ENCODE measurements at places on chromosomes 11 and 22.
A peak's percentile ranks its signal among the peaks of the same experiment; 100 is the strongest.

DNA sequence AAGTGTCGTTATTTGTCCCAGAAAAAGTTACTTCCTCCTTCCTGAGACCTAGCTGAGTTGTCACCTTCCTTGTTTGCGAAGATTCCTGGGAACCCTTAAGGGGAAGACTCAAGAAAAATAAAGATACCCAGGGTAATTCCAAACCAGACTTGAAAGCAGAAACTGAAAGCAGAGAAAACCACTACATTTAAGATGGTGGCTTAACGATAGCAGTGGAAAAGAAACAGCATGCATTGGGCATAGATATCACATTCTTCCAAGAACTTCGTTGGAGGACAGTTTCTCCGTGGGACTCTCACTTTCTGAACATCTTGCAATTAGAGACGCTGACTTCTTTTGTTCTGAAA, 89.1 kb downstream of the FAM76B start:
- DNase-seq: no peak

DNA sequence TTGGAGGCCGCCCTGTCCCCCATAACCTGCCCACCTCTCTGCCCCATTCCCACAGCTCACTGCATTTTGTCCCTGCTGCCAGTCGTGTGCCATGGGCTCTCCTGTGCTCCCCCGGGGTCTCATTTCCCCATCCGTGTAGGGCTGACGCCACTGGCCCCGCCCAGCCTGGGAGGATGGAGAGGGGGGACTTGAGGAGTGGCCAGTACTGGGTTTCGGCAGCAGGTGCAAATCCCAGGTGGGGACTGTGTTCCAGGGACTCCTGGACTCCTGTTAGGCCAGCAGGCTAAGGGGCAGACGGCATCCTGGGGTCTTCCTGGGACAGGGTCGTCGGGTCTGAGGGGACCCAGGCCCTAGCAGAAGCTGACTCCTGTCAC, 1.2 kb upstream of the MYO7A start:
- no peak for DNase-seq

DNA sequence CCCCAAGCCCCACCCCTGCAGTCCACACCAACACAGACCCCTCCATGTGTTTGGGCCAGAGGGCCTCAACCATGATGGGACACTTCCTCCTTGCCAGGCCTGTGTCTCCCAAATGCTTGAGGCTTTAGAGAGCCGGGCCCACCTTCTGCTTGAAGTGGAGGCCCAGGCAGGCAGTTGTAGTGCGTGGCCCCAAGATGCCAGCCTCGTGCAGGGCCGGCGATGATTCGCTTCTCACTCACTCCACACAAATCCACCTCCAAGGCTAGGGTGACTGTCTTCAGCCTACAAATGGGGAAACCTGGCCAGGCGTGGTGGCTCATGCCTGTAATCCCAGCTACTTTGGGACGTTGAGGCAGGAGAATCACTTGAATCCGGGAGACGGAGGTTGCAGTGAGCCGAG, 5.7 kb downstream of the PRR5 start:
- no peak for DNase-seq

GRCh38 chr22:48900626-48901025, 927.0 kb downstream of the BRD1 start:
- DNase-seq: no peak

- no peak for DNase-seq
These were observed 45.7 kb downstream of the BCL2L13 start for GRCh38 chr22:17684245-17684644.

GRCh38 chr11:108703916-108704315, 39.0 kb downstream of the DDX10 start:
- no peak for DNase-seq

DNA sequence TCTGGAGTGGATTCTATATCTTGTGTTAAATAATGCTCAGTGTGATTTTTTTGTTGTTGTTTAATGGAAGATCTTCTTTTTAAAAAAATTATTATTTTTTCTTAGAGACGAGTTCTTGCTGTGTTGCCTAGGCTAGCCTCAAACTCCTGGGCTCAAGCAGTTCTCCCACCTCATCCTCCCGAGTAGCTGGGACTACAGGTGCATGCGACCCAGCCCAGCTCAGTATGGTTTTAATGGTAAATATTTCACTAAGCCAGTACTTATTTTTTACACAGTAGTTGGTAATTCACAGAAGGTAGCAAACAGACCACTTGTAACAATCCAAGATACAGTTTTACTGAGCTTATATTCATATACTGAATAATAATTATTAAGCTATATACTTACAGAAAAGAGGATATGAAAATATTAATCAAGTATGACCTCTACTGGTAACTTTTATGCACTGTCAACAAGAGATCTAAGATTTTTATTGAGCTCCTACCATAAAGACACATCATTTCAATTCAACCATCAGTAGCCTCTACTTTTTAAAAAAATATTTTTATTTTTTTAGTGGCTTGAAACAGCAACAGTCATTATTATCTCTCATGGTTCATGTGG, 6.1 kb upstream of the CD59 start:
- peak; percentile 42 for DNase-seq

GRCh38 chr11:130600139-130600538, 151.7 kb downstream of the ADAMTS15 start:
- DNase-seq: peak; percentile 64

DNA sequence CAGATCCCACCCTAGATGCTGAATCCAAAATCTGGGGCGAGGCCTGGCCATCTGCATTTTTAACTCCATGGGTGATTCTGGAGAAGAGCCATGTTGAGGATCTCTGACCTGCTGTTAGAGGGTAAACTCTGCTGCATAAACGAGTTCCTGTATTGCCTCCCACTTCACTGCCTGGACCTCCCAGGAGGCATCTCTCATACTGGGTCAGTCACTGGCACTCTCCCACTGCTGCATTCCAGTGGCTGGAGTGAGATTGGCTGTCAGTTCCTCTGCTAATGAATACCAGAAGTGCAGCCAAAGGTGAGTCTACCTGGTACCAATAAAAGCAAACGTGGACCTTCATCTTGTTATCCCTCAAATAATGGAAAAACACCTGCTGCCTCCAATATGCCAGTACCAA, 10.3 kb downstream of the POLDIP3 start:
- DNase-seq: peak; percentile 28

GRCh38 chr11:2671748-2672147, 28.0 kb downstream of the KCNQ1OT1 start:
- no peak for DNase-seq
